ENCODE measurements at places on chromosomes 1 and 21. TPM values are rescaled to one million over a fixed set of nuclear protein-coding genes. Genes with fewer than 3 reads are reported as not detected.
A peak's percentile ranks its signal among the peaks of the same experiment; 100 is the strongest.

The BCAN gene
- 0.54 TPM for polyA plus RNA-seq

The GPA33 gene
- polyA plus RNA-seq = 0.31 TPM

DNA sequence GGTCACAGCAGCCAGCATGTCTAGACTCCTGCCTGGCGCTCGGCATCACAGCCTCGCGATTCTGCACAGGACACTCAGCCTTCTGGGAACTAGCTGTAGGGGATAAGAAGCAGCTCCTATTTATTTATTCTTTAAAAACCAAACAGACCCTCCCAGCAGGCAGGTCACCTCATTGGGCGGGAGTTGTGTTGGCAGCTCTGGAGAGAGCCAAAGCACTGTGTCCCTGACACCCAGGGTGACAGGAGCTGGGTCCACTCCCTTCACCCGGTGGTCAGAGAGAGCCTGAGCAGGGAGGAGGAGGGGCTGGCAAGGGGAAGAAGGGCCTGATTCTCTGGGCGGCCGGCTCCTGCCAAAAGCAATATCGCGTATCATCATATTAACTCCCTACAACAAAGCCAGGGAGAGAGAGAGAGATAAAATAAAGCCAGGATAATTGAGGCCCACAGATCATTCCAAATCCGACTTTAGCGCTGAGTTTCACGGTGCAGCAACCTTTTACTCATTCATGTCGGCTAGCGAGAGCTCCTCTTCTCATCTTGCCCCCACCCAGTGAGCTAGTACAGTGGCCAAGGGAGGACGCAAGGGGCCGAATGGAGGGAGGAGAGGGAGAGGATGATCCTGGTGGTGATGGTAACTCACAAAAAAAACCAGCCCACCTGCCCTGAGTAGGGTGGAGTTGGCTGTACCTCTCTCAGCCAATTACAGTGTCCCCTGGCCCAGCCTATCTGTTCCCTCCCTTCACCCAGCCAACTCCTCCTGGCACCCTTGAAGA, 79.8 kb upstream of the IFFO2 start:
- no peaks in the 10 kb centered on the region for H3K4me1 ChIP-seq
- no peak for DNase-seq
- H3K27me3 ChIP-seq = no peaks in the 10 kb centered on the region
- no peaks in the 10 kb centered on the region for H3K36me3 ChIP-seq

DNA sequence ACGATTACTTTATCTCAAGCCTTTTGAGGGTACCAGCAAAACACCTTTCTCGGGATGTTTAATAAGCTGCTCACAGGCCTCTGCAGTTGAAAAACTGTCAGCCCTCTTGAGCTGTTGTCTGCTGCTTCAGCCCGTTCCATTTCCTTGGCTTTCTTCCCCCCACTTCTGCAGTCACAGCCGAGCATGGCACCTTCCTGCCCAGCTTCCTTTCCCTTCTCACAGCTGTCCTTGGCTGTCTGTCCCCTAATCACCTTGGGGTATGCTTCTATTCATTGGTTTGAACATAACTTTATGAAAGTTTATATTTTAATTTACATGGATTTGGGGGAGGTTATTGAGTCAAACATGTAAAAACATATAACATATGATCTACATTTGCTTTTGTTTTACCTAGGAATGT, 6.9 kb upstream of the PROX1 start:
- H3K36me3 ChIP-seq = no peaks in the 10 kb centered on the region
- no peak overlapping the region for H3K27ac ChIP-seq
- peaks cover 8% of the 10 kb centered on the region for H3K4me1 ChIP-seq
- peaks cover 97% of the 10 kb centered on the region for H3K27me3 ChIP-seq
- no peak overlapping the region for H3K4me3 ChIP-seq
- DNase-seq = no peak

GRCh38 chr21:46180778-46181391, 3.4 kb downstream of the SPATC1L start:
- no peaks in the 10 kb centered on the region for H3K27me3 ChIP-seq
- H3K27ac ChIP-seq = no peak overlapping the region
- H3K4me1 ChIP-seq = peaks cover 10% of the 10 kb centered on the region
- DNase-seq = no peak
- no peaks in the 10 kb centered on the region for H3K36me3 ChIP-seq

GRCh38 chr1:241999026-241999425, at the start of gene MAP1LC3C:
Gene MAP1LC3C (minus strand): TSS chr1:241999098. CDS start chr1:241999008, 90 bp downstream.
- H3K27me3 ChIP-seq = no peaks in the 10 kb centered on the region
- no peak for DNase-seq
- no peaks in the 10 kb centered on the region for H3K36me3 ChIP-seq
- peaks cover 8% of the 10 kb centered on the region for H3K4me1 ChIP-seq
- H3K27ac ChIP-seq = peak within 1 kb of the TSS; percentile 23

All from left lung (tissue), 14 donors.